ENCODE measurements at places on chromosomes 1 and 21.
A peak's percentile ranks its signal among the peaks of the same experiment; 100 is the strongest.

- DNase-seq, result peak; percentile 15
Measured at GRCh38 chr1:222127526-222128152, 385.8 kb upstream of the DUSP10 start.

DNA sequence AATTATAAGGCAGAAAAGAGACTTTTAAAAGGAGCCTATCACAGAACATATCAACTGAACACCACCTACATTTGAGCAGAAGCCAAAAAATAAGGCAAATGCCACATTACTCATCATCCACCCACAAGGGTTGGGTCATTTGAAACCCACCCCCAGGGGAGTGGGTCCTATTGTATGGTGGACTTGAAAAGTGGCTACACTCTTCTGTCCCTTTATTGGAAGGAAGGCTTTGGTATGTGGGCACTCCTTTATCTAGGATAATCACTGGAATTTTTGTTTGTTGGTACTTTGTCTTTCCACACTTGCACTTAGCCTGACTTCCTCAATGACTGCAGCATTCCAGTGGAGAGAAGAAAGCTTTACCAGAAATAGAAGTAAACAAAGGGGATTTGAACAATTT lies 157.2 kb upstream of the COL11A1 start:
- no peak for DNase-seq

DNA sequence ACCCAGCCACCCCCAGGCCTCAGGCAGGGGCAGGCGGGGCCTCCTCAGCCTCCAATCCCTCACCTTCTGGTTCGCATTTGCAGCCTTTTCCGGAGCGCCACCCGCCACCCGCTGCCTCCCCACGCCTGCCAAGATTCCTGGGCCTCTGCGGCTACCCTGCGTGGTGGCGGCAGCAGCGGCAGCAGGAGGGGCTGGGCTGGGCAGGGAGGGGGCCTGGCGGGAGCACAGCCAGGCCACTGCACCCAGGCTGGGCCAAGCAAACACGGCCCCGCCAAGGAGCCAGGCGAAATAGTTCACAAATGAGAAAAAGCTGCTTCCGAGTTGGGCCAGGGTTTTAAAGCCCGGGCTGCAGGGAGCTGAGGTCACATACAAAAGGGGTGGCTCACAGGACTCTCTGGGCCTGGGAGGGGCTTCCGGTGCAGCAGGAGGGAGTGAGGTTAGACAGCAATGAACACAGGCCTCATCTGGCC lies 9.8 kb downstream of the COL8A2 start:
- peak; percentile 82 for DNase-seq

DNA sequence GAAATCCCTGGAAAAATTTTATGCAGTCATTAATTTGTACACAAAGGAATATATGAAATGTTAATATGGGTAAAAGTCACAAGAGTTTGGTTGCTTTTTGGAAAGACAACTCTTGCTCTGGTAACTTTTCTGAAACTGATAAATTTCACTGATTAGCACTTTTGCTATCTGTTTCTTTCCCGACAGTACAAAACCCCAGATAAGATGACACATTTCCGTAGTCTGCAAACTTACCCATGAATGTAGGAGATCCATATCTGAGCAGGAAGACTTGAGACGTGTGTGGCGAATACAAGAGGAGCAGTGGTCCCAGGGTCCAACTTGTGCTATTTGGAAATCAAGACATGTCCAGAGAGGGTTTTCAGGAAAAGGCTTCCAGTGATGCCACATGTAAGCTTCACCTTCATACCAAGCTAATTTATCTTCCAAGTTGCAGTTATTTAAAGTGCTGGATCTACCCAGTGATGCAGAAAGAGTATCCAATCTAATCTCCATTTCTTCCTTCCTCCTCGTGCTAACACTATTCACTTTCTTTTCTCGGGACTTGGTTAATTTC lies 35.9 kb upstream of the SAMSN1 start:
- DNase-seq, result no peak

GRCh38 chr21:26892151-26892550 lies 46.9 kb upstream of the ADAMTS1 start:
- DNase-seq, result no peak

DNA sequence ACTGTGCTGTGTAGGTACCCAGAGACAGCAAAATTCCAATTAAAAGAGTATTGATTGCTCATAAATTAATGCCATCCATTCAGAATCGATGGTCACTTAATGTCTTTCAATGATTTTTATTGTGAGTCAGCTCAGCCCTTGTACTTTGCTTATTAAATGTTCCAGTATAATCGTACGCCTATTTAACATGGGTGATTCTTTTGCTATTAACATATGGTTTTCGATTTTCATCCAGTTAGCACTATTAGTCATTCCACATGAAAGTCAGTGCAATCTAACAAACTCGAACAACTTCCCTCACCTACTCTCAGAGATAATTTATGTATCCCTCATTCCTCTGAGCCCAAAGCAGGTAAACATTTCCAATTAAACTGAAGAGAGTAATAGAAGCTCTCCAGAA lies 109.6 kb upstream of the APP start:
- DNase-seq, result no peak

GRCh38 chr1:29256394-29256793 lies 20.1 kb downstream of the PTPRU start:
- no peak for DNase-seq

DNA sequence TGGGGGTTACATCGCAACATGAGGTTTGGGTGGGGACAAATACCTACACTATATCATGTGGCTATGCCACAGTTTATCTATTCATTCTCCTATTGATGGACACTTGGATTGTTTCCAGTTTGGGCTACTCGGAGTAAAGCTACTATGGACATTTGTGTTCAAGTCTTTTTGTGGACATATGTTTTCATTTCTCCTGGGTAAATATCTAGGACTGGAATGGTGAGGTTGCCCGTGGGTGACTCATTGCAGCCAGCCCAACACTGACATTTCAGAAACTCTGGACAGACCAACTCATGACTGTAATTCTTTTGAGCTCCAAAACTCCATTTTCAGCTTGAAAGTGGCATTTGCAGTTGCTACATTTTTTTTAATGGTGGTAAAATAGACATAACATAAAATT lies 82.7 kb downstream of the KAZN start:
- DNase-seq, result peak; percentile 4

DNA sequence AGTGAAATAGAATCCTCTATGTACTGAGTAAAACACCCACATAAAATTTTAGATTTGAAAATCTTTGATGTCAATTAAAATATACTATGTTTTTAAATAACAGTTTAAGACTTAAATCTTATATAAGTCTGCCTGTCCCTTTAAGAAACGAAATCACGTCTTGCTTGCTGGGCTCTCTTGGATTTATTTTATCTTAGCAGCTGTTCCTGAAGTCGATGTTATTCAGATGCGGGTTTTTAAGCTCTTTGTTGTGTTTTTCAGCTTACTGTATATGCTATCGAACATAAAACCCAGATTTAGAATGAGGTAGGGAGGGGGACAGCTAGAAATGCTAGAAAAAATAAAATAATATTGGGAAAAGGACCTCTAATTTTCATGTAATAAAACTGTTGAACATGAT lies 11.1 kb upstream of the SSX2IP start:
- peak; percentile 51 for DNase-seq

GRCh38 chr1:156643049-156643777 lies 1.3 kb downstream of the BCAN start:
- DNase-seq, result no peak

DNA sequence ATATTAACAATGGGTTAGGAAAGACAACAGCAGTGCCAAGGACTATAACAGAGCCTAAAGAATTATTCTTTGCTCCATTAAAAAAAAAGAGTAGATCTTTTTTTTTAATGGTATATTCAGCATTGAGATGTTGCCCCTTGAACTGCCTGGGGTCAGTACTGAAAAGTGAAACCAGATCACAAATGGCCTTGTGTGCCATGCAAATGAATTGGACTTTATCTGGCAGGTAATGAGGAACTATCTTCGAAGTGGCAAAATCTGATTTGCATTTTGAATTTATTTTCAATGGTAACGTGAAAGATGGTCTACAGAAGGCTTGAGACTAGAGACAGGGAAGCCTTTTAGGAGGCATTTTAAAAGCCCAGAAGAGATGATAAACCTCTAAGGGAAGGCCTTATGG lies 21.4 kb upstream of the PKN2 start:
- no peak for DNase-seq

GRCh38 chr1:33008051-33008914 lies 28.4 kb downstream of the AK2 start:
- DNase-seq, result peak; percentile 38

DNA sequence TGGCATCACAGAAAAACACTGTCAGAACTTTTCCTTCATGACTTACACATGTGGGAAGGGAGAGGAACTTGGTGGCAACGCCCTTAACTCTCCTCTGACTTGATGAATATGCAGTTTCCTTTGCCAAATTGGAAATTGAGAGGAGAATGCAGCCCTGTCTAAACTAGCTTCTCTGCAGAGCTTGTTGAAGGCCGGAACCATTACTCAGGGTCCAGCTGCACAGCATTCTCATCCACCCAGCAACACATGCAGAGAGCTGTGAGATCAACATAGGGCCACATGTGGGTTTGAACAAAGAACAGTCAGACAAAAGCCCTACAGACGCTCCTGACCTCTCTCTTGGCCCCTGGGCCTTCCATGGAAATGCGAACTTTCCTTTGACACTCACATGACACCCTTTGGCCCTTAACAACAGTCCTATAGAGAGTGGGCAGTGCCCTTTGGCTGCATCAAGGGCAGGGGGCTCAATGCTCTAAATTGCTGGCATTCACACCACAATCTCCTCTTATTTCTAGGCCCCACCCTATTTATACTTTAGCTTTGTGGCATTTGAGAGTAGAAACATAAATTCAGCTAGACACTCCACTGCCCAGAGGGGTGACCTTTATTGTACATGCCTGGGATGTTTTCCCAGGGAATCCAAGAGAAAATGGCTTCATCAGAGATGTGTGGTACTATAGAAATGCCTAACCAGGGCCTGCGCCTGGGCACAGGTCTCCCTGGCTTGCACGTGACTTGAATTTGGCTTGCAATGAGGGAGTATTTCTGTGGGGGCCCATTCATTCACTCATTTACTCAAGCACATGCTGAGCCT lies 64.4 kb downstream of the CDC7 start:
- peak; percentile 92 for DNase-seq

GRCh38 chr1:41650028-41650880 lies 165.8 kb upstream of the EDN2 start:
- DNase-seq, result peak; percentile 22

DNA sequence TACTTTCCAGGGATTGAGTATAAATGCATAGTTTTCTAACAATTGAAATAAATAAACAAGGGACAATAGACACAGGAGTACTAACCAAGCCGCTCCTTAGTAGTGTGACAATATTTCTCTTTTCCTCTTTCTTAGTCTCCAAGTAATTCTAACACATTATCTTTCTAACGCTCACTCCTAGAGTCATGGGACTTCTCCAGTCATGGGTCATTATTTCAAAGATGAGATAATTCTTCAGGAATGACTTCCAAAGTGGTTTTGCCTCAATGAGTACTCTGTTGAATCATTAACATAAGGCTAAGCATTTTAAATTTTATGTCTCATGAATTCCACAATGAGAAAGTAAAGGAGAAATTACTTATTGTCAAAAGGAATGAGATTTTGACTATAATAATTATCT lies 605.8 kb upstream of the ADAMTS5 start:
- peak; percentile 77 for DNase-seq

Data from fibroblast of the aortic adventitia (primary cell).